ENCODE measurements at places on chromosomes 13 and 19.

DNA sequence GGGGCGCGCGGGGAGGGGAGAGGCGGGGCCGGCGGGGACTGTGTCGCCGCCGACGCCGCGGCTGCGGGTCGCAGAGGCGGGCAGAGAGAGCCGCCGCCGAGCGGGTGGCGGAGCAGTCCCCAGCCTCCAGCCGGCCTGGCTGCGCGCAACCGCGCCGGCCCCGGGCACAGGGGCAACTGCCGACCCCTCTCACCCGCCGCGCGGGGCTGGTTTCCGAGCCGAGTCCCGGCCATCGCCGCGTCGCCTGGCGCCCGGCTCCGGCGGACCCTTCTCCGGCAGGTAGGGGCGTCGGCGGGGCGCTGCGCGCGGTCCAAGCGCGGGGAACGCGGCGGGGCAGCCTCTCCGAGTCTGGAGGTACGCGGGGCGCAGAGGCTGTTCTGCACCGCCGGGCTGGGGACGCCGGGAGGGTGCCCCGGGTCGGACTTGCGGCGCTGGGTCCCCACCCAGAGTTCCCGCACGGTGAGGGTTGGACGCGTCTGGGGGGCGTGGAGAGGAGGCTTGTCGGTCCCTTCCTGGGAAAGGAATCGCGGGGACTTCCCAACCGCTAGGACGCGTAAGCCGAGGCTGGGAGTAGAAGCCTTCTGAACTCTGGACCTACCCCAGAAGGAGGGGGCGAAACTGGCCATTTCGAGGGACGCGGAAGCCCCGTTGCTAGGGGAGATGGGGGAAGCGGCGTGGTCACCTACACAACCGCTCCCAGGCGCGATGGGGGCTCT lies 133.6 kb upstream of the MYO16 start:
- DNase-seq = no peak

GRCh38 chr19:49157445-49158224 lies at the start of gene TRPM4:
TRPM4 (plus strand) TSS chr19:49157792; CDS start chr19:49157867, 75 bp downstream.
- peak; percentile 52 for DNase-seq

- DNase-seq = no peak
Measured at GRCh38 chr13:110311443-110312338, 4.6 kb downstream of the COL4A2 start.

DNA sequence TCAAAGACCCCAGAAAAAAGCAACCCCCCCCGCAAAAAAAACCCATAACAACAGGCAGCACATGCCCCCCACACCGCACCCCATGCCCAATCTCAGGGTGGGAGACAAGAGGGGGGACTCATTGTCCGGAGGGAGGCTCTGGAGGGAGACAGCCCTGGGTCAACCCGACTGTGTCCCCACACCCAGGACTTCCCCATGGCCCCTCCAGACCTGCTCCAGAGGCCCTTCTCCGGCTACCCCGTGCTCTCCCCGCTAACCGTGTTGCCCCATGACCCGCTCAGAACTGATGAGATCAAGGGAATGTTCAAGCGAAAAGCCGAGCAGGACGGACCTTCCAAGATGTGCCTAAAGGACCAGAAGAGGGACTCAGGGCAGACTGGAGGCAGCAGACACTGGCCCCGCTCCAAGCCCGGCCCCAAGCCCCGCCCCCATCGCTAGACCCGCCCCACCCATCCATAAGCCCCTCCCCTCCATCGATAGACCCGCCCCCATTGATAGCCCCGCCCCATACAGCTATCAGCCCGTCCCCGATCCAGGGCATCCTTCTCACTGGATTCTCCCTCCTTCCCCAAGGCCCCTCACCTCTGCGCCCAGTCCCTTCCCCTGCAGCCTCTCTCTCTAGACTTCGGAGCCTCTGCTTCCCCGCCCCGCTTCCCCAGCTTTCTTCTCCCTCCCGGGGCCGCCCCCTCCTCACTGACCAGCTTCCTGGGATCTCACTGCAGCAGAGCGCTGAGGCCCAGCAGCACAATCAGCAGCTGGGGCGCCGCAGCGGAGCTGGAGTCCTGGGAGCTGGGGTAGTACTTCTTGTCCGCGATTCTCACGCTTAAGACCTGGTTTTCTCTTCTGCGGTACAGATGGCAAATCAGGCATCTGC lies 2.2 kb downstream of the BST2 start:
- peak; percentile 51 for DNase-seq

GRCh38 chr13:49977992-49978391 lies 18.9 kb upstream of the TRIM13 start:
- DNase-seq = no peak

DNA sequence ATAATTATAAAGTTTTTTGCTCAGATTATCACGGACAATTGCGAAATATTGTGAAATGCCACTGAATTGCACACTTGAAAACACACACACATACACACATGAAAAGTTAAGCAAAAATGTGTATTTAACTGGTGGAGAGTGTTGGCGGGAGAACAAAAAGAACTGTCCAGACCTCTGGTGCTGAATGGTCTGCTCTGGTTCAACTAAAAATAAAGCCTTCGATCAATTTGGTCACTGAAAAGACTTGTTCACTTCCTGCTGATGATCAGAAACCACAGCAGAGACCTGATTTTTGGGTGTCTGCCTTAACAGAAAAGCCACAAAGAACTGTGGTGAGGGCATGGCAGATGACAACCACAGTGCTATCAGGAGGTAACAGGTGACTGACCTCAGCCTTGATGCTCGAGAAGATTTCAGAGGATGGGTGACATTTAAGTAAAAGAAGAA lies 4.0 kb upstream of the IGFL1 start:
- DNase-seq = no peak

GRCh38 chr13:67070306-67070705 lies 159.8 kb downstream of the PCDH9 start:
- no peak for DNase-seq

DNA sequence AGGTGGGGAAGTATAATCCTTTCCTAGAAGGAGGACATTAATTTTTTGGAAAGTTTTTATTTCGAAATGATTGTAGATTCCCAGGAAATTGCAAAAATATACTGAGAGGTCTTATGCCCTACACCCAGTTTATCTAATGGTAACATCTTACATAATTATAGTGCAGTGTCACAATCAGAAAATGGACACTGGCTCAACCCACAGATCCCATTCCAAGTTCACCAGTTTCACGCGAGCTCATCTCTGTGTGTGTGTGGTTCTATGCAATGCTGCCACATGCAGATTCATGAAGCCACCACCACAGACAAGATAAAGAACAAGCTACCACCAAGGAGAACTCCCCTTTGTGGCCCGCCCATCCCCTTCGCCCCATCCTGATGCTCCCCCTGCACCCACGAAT lies 24.4 kb downstream of the IL17D start:
- DNase-seq = no peak

DNA sequence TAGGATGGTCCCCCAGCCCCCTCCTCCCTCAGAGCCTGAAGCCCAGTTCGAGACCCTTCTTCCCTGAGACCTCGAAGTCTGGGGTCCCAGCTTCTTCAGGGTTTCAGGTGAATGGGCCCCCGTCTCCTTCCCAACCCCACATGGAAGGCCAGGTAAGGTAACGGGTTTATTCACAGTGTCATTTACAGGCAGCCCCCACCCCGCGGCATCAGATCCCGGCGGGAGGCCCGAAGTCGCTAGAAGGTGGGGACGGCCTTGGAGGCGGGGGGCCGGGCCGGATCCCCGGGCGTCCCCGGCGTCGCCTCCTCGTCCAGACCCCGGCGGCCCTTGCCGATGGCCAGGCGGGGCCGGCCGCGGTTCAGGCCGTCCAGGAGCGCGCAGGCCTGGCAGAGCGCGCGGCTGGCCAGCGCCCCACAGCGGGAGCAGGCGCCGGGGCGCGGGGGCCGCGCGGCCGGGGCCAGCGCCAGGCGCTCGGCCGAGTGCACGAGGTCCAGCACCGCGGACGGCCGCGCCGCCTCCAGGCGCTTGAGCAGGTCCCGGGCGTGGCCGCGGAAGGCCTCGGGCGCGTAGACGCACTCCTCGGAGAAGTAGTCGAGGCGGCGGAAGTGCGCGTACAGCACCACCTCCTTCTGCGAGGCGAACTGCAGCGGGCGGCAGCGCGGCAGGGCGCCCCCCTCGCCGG lies 9.7 kb downstream of the CTU1 start:
- peak; percentile 18 for DNase-seq

GRCh38 chr19:40416918-40417642 lies 3.9 kb upstream of the PRX start:
- DNase-seq = no peak

DNA sequence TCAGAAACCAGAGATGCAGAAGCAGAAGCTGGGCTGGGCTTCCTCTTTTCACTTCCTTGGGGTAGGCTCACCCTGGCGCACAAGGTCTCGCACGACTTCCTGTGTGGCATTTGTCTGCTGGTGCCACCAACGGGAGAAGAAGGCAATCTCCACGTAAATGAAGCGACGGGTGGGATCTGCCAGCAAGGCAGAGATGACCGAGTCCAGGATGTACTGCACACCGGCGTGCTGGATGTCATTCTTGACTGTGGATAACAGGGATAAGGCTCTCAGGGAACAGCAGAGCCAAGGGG lies 1.3 kb downstream of the MAN2B1 start:
- peak; percentile 45 for DNase-seq

DNA sequence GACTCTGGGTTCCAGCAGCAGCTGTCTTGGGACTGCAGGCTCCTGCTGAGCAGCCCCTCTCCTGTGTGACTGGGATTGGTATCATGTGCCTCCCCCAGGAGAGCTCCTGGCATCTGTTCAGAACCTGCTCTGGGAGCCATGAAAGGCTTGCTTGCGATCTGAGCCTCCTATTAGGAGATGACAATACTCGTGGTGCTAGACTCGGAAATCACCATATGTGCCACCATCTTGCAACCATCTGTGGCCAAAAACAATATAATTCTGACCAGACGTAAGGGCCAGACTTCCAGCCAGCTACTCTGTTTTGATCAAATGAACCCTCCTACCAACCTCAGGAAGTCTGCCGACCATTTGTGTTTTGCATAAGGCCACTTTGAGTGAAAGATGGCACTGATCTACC lies 484.7 kb downstream of the IRS2 start:
- DNase-seq = no peak

DNA sequence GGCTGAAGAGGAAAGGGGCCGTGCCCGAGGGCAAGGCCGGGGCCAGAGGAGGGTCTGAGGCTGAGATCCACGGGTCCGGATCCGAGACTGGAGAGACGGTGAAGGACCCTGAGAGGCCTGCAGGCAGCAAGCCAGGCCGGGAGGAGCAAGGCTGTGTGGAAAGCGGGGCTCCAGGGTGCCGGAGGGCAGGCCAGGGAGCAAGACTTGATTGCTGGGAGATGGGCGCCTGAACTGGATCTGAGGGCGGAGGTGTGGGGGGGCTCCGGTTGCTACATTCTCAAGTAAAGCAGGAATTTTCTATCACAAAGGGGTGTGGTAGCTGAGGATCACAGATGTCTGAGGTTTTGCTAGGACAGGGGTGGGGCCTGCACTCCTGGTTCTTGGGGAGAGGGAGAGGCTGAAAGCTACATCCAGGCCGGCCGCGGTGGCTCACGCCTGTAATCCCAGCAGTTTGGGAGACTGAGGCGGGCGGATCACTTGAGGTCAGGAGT lies 3.8 kb downstream of the MAMSTR start:
- DNase-seq = no peak
